Cortex of kidney (tissue), 1 donor: ENCODE measurements at places on chromosomes 12 and 14.

DNA sequence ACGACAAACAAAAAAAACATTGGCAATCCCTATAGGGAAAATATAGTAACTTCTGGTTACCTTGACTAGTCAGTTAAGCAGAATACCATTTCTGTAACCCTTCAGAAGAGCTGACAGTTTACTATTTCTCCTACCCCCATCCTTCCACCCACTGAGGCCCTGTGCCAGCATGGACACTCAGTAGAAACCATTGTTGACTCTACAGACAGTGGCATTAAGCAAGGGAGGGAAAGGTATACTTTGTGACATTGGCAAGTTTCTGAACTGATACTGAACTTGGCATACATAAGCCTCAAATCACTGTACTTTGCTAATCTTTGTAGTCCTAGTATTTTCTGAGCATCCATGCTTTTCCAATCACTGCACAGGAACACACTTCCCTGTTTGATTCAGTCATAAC lies 33.4 kb upstream of the VSX2 start:
- DNase-seq = no peak

DNA sequence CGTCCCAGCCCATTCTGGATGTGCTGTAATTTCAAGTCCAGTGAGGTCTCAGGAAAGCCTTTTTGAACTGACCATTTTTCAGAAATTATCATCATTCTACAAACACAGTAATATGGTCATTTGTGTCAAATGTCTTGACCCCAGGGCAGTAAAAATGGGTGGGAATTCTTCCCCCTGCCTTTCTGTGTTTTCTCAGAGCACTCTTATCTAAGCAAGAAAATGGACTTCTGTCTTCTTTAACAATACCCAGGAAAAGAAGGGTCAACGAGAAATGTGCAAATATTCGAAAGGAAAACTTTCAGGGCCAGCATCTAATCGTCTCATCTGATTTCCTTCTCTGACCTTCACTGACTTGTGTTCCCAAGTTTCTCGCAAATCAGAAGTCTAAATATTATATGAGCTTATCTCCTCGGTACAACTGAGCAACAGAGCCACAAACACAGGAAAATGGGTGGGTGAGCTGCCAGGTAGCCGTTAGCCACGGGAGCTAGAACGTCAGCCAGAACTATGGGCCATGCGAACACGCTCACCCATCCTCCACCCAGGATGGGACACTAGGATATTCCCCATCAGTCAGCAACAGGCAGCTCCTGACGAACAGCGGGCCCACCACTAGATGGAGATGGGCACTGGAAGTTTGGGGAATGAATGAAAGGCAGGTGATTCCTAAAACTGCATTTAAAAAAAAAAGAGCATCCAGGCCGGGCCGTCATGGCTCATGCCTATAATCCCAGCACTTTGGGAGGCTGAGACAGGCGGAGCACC lies 57.1 kb downstream of the VWF start:
- no peak for DNase-seq

DNA sequence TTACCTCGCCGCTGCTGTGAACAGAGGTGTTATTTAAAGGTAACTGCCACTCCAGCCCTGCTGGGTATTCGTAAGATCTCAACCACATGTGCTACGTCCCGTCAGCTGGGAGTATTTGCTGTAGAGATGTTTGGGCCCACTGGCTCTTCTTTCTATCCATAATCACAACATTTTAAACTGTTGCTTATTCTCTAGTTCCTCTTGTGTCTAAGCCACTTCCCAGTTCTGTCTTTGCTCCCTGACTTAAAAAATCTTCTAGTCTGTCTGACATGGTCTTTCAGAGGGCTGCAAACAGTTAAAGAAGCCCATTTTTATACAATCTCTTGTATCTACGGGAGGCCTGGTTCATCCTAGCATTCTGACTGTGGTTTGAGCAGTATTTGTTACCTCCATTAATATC lies 33.2 kb upstream of the HELB start:
- no peak for DNase-seq

DNA sequence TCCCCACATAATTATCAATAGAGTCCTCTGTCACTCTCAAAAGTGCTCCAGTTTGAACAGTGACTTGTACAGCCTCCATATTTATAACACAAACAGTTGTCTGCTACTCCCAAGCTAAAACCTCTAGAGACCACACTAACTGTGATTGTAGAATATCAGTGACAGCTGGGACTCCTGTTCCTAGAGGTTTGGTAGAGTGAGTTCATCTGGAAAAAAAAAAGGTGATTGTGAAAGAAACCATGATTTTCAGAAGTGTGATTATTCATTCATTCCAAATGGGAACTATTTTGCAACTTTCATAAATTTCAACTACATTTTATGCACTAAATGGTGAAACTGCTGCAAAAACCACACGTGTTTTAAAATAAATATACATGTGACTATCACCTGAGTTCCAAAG lies 128.0 kb upstream of the PLXNC1 start:
- no peak for DNase-seq

GRCh38 chr14:32950584-32950983 lies 11.9 kb downstream of the NPAS3 start:
- no peak for DNase-seq

DNA sequence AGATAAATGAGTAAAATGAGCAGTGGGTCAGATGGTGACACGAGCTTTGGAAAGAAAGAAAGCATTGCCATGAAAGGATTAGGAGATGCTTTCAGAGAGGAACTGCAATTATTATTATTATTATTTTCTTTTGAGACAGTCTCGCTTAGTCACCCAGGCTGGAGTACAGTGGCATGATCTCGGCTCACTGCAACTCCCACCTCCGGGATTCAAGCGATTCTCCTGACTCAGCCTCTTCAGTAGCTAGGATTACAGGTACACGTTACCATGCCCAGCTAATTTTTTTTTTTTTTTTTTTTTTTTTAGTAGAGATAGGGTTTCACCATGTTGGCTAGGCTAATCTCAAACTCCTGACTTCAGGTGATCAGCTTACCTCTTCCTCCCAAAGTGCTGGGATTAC lies 77.4 kb downstream of the ST8SIA1 start:
- DNase-seq = no peak

DNA sequence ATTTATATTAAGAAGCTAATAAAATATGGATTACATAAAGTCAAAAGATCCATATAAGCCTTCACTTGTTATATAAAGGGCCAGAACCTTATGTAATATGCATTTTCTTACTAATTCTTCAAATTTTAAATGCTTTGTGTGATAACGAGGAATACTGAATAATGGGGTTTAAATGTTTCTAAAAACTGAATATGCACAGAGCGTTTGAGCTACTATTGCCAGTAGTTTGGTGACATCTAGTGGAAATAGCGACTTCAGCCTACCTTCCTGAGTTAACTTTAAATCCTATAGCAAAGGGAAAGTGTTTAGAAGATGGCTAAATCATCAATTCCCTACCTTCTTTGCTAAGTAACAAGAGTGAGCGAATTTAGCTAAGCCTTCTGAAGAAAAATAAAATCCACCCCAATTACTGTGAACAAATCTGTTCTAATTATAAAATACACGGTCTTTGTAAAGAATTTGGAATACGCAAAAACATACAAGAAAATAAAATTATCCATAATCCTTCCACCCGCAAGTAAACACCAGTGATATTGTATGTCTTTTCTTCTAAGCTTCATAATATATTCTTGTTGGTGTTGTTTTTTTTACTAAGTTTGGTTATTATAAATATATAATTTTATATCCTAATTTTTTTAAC lies 115.5 kb upstream of the G2E3 start:
- DNase-seq = no peak

DNA sequence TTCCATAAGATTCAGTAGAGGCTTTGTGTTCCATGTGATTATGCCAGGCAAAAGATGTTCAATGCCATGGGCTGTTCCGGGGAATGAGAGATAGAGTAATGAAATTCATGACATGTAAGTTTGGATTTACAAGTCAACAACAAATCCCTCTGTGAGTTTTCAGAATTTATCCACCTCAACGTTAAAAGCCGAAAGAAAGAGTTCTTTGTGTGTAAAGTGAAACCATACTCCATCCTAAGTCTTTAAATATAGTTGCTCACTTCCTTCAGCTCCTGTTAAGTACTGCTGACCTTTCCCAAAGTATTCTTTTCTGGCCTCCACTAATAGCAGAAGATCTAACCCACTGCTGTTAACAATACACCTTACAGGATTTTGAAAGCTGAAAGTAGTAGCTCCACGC lies 190.0 kb downstream of the TMX1 start:
- no peak for DNase-seq

DNA sequence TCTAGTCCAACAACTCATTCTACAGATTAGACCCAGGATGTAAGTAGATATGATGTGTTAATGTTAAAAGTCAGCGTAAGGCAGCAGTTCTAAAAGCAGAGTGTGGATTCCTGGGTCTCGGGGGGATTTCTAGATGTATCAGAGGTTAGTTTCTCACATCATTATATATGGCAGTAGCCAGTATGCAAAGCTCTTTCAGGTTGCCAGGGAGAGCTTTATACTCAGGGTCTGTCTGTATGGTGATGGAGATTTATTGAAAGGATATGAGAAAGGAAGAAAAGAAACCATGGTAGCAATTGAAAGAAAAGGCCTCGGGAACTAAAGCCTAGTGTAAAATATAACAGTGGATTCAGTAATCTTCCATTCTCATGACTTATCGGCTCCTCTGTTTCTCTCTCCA lies 26.2 kb upstream of the PAWR start:
- DNase-seq = no peak

DNA sequence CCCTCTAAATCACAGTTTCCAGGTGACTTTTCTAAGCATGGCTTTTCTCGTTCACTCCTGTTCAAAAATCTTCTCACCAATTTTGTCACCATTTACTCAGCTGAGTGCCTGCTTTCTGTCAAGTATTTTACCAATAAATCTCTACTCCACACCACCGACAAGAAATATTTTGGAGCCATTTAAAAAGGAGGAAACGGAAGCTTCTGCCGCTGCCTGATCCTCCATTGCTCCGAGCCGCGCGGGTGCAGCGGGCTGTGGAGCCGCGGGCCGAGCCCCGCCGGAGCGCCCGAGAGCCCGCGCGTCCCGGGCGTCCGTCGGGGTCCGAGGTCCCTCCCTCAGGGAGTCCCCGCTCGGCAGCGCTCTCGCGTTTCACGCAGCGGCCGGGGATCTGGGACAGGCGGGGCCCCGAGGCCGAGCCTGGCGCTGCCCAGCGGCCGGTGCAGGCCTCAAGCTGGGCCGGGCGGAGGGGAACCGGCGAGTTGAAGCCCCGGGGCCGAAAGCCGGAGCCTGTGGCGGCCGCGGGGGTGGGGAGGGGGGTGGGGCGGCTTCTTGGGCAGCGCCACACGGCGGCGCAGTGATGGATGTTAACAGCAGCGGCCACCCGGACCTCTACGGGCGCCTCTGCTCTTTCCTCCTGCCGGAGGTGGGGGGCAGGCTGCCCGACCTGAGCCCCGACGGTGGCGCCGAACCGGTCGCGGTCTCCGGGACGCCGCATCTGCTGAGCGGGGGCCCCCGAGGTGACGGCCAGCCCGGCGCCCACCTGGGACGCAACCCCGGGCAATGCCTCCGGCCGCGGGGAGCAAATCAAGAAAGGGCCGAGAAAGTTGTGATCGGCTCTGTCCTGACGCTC lies 1.1 kb upstream of the HEBP1 start:
- DNase-seq = no peak

DNA sequence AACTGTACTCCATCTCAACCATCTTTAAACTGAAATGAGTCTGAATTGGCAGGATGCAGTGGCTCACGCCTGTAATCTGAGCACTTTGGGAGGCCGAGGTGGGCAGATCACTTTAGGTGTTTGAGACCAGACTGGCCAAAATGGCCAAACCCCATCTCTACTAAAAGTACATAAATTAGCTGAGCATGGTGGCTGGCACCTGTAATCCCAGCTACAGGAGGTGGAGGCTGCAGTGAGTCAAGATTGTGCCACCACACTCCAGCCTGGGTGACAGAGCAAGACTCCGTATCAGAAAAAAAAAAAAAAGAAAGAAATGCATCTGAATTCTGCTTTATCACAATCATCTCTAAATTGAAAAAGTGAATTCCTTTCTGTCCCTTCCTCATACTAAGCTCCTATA lies 110.3 kb downstream of the NELL2 start:
- DNase-seq = no peak

DNA sequence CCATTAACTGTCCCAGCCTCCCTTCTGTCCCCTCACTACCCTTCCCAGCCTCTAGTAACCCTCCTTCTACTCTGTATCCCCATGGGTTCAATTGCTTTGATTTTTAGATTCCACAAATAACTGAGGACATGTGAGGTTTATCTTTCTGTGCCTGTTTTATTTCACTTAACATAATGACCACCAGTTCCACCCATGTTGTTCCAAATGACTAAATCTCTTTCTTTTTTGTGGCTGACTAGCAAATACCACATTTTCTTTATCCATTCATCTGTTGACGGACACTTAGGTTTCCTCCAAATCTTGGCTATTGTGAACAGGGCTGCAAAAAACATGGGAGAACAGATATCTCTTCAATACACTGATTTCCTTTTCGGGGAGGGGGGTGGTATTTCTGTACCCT lies 65.7 kb downstream of the PRKD1 start:
- DNase-seq = no peak

DNA sequence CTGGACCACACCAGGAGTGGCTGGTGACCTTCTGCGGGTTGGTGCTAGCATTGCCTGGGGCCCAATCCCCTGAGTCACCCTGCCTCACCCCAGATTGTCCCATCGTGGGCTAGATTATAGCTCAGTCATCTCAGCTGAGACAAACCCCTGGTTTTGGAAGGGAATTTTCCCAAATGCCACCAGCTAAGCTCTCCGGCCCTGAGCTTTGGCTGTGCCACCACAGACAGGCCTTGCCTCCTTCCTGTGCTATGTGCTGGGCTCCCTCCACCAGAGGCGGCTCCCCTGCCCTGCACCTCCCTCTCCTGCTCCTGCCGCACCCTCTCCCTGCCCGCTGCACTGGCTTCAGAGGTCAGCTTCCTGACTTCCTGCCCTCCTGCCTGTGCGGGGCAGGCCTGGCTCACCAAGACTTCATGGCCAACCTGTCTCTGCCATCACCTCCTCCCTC lies 196.3 kb downstream of the TSPAN9 start:
- no peak for DNase-seq

DNA sequence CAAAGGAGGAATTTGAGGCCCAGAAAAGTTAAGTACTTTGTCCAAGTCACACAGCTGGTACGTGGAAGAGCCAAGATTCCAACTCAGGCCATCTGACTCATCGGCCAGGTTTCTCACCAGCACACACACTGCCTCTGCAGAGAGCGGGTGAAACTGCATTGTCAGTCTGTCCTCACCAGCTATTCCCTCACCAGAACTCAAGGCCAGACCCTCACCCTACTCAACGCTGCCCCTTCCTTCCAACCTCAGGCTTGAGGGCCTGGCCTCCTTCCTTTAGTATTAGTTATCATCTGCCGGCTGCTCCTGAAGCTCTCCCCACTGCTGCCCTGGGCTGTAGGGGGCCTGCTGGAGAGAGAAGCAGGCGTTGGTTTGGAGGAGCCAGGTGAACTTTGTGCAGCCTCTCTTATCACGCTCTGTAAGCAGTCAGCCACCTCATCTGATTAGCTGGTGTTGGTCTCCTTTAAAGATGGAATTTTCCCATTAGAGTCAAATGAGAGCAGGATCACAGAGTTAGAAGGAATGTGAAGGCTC lies 16.6 kb upstream of the PLEK2 start:
- DNase-seq = no peak

GRCh38 chr12:95836185-95836609 lies 22.6 kb upstream of the SNRPF start:
- no peak for DNase-seq
